ENCODE measurements at places on chromosomes 7 and 10.

DNA sequence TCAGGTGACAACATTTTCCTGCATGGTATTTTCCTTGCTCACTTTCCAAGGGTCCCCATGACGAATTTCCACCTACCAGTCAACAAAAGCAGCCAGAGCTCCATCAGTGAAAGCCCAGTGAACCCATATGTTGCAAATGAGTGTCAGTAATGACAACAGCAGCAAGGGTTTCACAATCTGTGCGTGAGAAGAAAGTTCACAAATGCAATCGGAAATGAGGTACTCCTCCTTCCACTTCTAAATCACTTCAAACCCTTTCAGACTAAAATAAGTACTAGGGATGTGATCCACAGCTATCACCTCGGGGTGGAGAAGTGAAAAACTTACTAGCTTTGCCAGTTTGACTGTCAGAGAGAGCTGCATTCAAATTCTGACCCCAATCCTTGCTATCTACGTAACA lies 55.6 kb upstream of the BET1 start:
- H3K36me3 ChIP-seq, result no peaks in the 10 kb centered on the region
- H3K4me1 ChIP-seq, result no peaks in the 10 kb centered on the region
- no peak overlapping the region for H3K4me3 ChIP-seq

DNA sequence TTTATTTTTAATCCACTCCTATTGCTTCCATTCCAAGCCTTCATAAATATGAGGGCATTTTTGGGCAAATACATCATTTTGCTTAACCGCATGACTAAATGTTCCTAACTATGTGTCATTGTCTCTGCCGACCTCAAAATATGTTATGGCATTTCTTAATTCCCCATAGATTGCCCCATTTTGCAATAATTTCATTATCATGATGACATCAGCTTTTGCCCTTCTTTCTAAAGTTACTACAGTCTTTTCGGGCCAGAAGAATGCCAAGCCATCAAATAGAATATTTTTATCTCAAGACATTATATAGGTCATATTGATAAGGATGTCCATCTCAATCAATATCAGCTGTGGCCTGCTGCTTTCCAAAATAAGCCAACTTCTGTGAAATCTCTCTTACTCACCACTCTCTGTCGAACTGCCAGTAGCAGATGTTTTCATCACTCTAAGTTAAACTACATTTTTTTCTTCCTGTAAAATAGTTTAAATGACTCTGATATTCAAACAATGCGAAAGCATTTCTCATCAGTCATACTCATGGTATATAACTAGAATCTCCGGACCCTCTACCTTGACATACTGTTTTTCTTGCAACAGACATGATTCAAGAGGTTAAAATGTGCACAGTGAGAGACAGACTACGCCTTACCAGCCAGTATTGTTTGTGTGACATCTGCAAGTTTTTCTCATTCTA lies 1254.6 kb upstream of the CELF2 start:
- no peaks in the 10 kb centered on the region for H3K27me3 ChIP-seq
- no peak overlapping the region for H3K4me3 ChIP-seq
- no peak for DNase-seq
- H3K36me3 ChIP-seq, result no peaks in the 10 kb centered on the region
- H3K27ac ChIP-seq, result peak overlapping the region; percentile 5

DNA sequence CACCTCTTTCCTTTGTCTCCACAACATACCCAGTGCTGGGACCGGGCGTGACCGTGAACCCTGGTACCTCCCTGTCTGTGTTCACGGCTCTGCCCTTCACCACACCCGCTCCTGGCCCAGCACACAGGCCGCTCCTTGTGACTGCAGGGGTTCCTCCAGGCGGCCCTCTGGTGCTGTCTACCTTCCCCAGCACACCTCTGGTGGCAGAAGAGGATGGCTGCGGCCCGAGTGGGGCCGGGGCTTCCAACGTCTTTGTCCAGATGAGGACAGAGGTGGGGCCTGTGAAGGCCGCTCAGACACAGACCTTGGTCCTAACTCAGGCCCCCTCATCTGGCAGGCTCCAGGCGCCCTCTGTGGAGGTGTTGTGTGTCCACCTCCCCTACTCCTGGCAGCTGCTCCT lies 55.4 kb upstream of the SGMS1 start:
- no peak for DNase-seq
- H3K27ac ChIP-seq, result no peak overlapping the region
- no peaks in the 10 kb centered on the region for H3K36me3 ChIP-seq
- no peaks in the 10 kb centered on the region for H3K4me1 ChIP-seq
- H3K27me3 ChIP-seq, result no peaks in the 10 kb centered on the region

- peak; percentile 51 for DNase-seq
- peak overlapping the region; percentile 81 for H3K4me3 ChIP-seq
- no peaks in the 10 kb centered on the region for H3K27me3 ChIP-seq
- H3K36me3 ChIP-seq, result peaks cover 4% of the 10 kb centered on the region
- H3K27ac ChIP-seq, result no peak overlapping the region
Observed at GRCh38 chr7:151125470-151125845, 39.2 kb downstream of the AGAP3 start.

GRCh38 chr10:51241461-51241860 lies 167.2 kb downstream of the PRKG1 start:
- H3K27ac ChIP-seq, result no peak overlapping the region
- no peak overlapping the region for H3K4me3 ChIP-seq
- no peaks in the 10 kb centered on the region for H3K36me3 ChIP-seq
- DNase-seq, result no peak
- H3K27me3 ChIP-seq, result no peaks in the 10 kb centered on the region

- H3K36me3 ChIP-seq, result no peaks in the 10 kb centered on the region
- no peak overlapping the region for H3K27ac ChIP-seq
- H3K27me3 ChIP-seq, result no peaks in the 10 kb centered on the region
Observed at GRCh38 chr10:69088801-69089501, 1.0 kb downstream of the SRGN start.

GRCh38 chr7:3995187-3995586 lies 686.9 kb upstream of the FOXK1 start:
- no peaks in the 10 kb centered on the region for H3K4me1 ChIP-seq
- H3K27ac ChIP-seq, result no peak overlapping the region
- H3K27me3 ChIP-seq, result no peaks in the 10 kb centered on the region

DNA sequence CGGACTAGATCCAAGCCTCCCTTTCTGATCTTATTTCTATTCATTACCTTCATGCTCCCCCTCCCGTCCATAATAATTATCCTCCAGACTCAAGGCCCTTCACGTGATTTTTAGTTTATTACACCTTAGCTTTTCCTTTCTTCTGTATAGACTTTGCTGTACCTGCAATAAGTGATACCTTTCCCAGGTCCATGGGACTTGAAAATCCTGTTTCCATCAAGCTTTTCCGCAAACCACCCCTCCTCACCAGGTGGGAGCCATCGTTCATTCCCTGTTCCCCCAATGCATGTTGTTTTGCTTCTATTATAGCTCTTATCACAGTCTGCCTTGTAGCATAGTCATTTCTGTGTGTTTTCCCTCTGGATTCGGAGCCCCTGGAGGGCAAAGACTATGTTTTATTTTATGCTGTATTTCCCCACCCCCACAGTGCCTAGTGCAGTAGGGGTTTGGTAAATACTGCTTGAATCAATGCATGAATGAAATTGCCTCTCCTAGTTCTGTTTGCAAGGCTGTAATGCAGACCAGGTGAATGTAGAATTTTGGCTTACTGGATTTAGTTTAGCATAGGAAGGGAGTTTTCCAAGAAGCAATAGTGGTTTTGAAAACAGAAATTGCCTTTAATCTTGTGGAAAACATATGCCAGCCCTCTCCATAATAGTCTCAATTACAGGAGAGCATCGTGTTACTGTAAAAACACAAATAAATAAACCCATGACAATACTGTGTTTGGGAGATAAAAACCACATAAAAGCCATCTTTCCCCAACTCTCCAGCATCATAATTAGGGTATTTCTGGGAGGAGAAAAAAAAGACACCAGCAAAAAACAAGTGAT lies 213.4 kb downstream of the AUTS2 start:
- H3K4me1 ChIP-seq, result peaks cover 34% of the 10 kb centered on the region
- H3K27ac ChIP-seq, result no peak overlapping the region
- DNase-seq, result no peak
- peaks cover 6% of the 10 kb centered on the region for H3K27me3 ChIP-seq

- peak overlapping the region; percentile 64 for H3K27ac ChIP-seq
- peaks cover 6% of the 10 kb centered on the region for H3K27me3 ChIP-seq
- H3K36me3 ChIP-seq, result no peaks in the 10 kb centered on the region
- no peak overlapping the region for H3K4me3 ChIP-seq
- peaks cover 30% of the 10 kb centered on the region for H3K4me1 ChIP-seq
- DNase-seq, result no peak
Observed at GRCh38 chr7:435630-436366, 83.8 kb downstream of the PDGFA start.

- peaks cover 3% of the 10 kb centered on the region for H3K27me3 ChIP-seq
- DNase-seq, result no peak
- H3K36me3 ChIP-seq, result no peaks in the 10 kb centered on the region
Observed at GRCh38 chr7:149825567-149826343, 12.4 kb upstream of the ZNF862 start.

- no peak overlapping the region for H3K4me3 ChIP-seq
- no peak for DNase-seq
- H3K4me1 ChIP-seq, result peaks cover 8% of the 10 kb centered on the region
- H3K36me3 ChIP-seq, result peaks cover 8% of the 10 kb centered on the region
Observed at GRCh38 chr10:114870486-114870885, 48.9 kb downstream of the FHIP2A start.

- H3K27ac ChIP-seq, result no peak overlapping the region
- DNase-seq, result no peak
- no peaks in the 10 kb centered on the region for H3K36me3 ChIP-seq
- no peaks in the 10 kb centered on the region for H3K27me3 ChIP-seq
Observed at GRCh38 chr7:120979765-120980499, 8.6 kb upstream of the CPED1 start.

- H3K36me3 ChIP-seq, result no peaks in the 10 kb centered on the region
- no peaks in the 10 kb centered on the region for H3K27me3 ChIP-seq
- no peak overlapping the region for H3K4me3 ChIP-seq
- peaks cover 16% of the 10 kb centered on the region for H3K4me1 ChIP-seq
- H3K27ac ChIP-seq, result no peak overlapping the region
- no peak for DNase-seq
Observed at GRCh38 chr10:3699916-3700315, 85.1 kb downstream of the KLF6 start.

GRCh38 chr7:12102126-12102525 lies 109.0 kb upstream of the TMEM106B start:
- no peak overlapping the region for H3K4me3 ChIP-seq
- H3K36me3 ChIP-seq, result no peaks in the 10 kb centered on the region
- no peaks in the 10 kb centered on the region for H3K4me1 ChIP-seq
- no peaks in the 10 kb centered on the region for H3K27me3 ChIP-seq
- no peak for DNase-seq
- peak overlapping the region; percentile 73 for H3K27ac ChIP-seq

- no peak for DNase-seq
- H3K4me1 ChIP-seq, result no peaks in the 10 kb centered on the region
- H3K4me3 ChIP-seq, result no peak overlapping the region
- no peak overlapping the region for H3K27ac ChIP-seq
- no peaks in the 10 kb centered on the region for H3K36me3 ChIP-seq
Observed at GRCh38 chr10:98485959-98486358, 39.2 kb upstream of the HPS1 start.

DNA sequence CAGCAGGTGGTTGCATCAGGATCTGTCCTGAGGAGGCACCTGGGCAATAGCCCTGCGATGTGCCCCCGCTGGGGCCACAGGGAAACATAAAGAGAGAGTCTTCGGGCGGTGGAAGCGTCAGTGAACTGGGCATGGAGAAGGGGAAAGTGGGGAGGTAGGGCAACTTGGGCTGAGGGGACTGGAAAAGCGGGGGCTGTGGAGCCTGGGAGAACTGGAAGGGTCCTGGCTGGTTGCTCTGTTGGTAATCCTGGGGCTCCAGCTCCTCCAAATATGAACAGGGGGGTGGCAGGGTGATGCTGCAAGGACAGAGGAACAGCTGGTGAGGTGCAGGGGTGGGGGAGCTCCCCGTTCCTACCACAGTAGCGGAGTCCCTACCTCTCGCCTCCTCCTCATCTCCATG lies 5.2 kb downstream of the NOBOX start:
- DNase-seq, result no peak
- H3K27ac ChIP-seq, result peak overlapping the region; percentile 27
- no peaks in the 10 kb centered on the region for H3K36me3 ChIP-seq
- no peaks in the 10 kb centered on the region for H3K4me1 ChIP-seq

DNA sequence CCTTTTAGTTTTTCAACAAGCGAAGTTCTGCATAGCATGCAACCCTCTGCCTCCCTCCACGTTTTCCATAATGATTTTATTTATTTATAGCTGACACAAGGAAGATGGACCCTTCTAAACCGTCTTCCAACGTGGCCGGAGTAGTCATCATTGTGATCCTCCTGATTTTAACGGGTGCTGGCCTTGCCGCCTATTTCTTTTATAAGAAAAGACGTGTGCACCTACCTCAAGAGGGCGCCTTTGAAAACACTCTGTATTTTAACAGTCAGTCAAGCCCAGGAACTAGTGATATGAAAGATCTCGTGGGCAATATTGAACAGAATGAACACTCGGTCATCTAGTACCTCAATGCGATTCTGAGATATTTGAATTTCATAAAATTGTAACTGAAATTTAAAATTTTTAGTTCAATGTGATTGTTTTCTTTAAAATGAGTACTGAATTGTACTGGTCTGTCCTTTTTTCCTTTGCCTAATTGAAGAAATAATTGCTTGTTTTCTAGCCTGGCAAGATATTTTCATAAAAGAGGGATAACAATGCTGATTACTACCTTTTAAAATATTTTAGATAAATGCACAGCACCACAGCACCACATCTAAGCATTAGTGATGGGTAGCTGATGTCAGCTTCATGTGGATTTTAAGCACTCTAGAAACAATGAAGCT lies 41.5 kb upstream of the SLC39A12 start:
- no peak overlapping the region for H3K4me3 ChIP-seq
- no peaks in the 10 kb centered on the region for H3K27me3 ChIP-seq
- H3K36me3 ChIP-seq, result no peaks in the 10 kb centered on the region
- DNase-seq, result peak; percentile 26
- H3K27ac ChIP-seq, result no peak overlapping the region

DNA sequence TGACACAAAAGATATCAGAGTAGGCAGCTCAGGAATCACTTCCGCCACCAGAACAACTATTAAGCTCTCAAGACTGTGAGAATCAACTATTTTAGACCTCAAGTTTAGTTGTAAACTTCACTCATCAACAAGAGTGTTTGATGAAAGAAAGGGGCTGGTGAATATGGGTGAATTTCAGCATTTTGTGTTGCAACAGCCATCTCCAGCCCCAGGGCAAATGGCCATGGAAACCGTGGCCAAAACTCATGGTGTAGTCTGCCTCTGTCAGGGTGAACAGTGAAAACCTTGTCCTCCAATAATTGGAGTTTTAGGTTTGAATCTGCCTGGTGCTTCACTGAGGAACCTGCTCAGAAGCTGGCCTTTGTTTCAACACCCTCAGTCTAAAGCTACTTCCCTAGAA lies 60.0 kb downstream of the POLR1F start:
- no peaks in the 10 kb centered on the region for H3K27me3 ChIP-seq
- no peaks in the 10 kb centered on the region for H3K4me1 ChIP-seq
- no peak for DNase-seq

DNA sequence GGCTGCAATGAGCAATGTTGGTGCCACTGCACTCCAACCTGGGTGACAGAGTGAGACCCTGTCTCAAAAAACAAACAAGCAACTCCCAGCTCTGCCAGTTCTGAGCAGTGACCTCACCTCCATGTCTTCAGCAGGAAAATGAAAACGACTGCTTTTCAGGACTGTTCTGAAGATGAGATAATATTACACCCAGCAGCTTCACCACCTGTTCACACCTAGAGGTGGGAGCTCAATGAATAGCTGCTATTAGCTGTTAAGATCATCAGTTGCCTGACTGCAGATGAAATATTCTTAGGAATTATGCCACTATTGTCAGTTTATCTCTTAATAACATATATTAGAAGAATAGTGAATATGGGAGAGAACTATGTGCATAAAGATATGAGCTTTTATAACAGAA lies 48.4 kb upstream of the CYTH3 start:
- no peaks in the 10 kb centered on the region for H3K27me3 ChIP-seq
- H3K4me1 ChIP-seq, result peaks cover 20% of the 10 kb centered on the region
- no peak overlapping the region for H3K27ac ChIP-seq

GRCh38 chr10:8628351-8628750 lies 573.9 kb downstream of the GATA3 start:
- no peak overlapping the region for H3K4me3 ChIP-seq
- DNase-seq, result no peak
- H3K36me3 ChIP-seq, result no peaks in the 10 kb centered on the region
- no peak overlapping the region for H3K27ac ChIP-seq

Measured in neural crest cell (in vitro differentiated cells).